Right ventricle myocardium inferior (tissue), 1 donor: ENCODE measurements at places on chromosomes 6 and 20. TPM values are rescaled to one million over a fixed set of nuclear protein-coding genes. Genes with fewer than 3 reads are reported as not detected.

GRCh38 chr20:36312724-36313441, 6.7 kb downstream of the DLGAP4 start:
- DNase-seq = no peak

GRCh38 chr6:107718341-107718740, 105.8 kb downstream of the SCML4 start:
- no peak for DNase-seq

GRCh38 chr6:167565388-167565787, 240.5 kb downstream of the TTLL2 start:
- DNase-seq = no peak

The MUC22 gene
- total RNA-seq = 0.14 TPM

The NCOA7 gene
- 12.5 TPM for total RNA-seq

- no peak for DNase-seq
Observed at GRCh38 chr20:3209946-3210317, 634 bp downstream of the ITPA start.

The FAM209B gene
- total RNA-seq = not detected

DNA sequence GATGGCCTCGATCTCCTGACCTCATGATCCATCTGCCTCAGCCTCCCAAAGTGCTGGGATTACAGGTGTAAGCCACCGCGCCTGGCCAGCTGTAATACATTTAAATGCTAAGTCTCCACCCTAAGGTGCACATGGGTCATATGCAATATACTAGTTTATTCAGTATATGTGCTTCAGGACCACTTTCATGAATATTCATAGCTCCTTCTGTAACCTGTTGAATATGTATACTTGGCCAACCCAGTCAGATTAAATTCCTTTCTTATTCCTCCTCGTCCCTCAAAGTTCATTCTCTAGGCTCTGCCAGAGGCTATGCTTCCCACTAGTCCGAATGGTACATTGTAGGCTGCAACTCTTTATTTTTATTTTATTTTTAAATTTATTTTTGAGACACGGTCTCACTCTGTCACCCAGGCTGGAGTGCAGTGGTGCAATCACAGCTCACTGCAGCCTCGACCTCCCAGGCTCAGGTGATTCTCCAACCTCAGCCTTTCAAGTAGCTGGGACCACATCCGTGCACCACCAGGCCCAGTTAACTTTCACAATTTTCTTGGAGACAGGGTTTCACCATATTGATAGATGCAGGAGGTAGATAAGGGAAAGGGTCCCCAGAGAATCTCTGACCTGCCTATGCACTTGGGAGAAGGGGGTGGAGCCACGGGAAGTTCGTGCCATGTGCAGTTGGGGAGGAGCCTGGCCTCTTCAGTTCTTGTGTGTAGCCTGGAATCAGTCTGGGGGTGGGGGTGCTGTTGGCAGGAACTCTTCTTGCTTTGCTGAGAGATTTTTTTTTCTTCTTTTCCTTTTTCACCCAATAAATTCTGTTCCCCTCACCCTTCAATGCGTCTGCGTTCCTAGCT, 41.3 kb upstream of the DDR1 start:
- DNase-seq = no peak

The PRDM13 gene
- not detected for total RNA-seq

DNA sequence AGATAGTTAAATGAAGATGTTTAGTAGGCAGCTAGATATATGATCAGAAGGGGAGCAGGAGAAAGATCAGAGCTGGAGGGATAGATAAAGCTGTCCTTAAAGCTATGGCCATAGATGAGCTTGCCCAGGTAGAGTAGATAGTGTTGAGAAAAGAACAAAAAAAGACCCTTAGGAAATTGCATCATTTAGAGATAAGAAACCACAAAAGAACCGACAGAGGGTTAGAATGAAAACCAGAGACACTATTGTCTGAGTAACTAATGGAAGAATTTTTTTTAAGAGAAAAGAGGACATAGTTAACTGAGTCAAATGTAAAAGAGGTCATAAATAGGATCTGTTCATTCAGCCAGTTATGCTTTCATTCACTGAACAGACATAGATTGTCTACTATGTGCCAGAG, 101.8 kb downstream of the TNFAIP3 start:
- DNase-seq = no peak

DNA sequence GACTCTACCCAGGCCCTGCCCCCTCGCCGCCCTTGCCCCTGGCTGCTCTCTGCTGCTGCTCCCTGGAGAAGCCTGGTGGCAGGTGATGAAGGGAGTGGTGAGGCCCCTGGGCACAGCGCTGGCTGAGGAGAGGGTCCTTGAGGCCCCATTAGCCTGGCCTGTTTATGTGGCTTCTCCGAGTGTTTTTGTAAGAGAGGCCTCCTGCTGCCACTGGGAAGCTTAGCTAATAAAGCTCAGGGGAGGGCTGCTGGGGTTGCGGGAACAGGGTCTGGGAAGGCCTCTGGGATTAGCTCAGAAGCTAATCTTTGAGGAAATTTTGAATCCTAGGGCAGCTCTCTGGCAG, 15.5 kb downstream of the EBF4 start:
- no peak for DNase-seq

- DNase-seq = no peak
Observed at GRCh38 chr6:11865680-11866300, 87.2 kb upstream of the ADTRP start.

The RIPOR3 gene
- 8.3 TPM for total RNA-seq

- DNase-seq = no peak
Observed at GRCh38 chr6:97073903-97074302, 149.4 kb downstream of the KLHL32 start.

- DNase-seq = no peak
Observed at GRCh38 chr20:36135159-36135558, 19.4 kb upstream of the EPB41L1 start.

DNA sequence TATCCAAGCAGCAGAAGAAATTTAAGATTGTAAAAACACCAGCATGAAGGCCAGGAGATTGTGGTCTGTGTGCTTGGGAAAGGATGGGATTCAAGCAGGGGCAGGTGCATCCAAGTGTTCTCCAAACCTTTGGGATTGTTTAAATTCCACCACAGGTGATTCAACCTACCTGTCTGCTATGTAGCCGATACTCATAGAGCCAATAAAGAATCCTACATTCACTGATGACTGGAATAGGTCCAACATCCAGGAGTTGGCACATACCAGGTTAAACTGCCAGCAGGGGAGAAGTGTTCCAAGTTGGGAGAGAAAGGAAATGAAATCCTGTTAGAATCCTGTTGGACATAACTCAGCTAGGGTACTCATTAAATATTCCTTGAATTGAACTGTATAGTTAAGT, 2.2 kb downstream of the SLC22A2 start:
- DNase-seq = no peak

The LY6G5C gene
- total RNA-seq = 1.5 TPM

GRCh38 chr20:54485631-54486030, 10.2 kb downstream of the DOK5 start:
- no peak for DNase-seq

The RIPOR2 gene
- 2.6 TPM for total RNA-seq

- DNase-seq = peak; percentile 64
Observed at GRCh38 chr6:33695451-33695887, 16.0 kb downstream of the UQCC2 start.

The MLIP gene
- total RNA-seq = 407 TPM

- DNase-seq = no peak
Observed at GRCh38 chr6:330948-331347, 38.7 kb downstream of the DUSP22 start.

The SLC52A3 gene
- 2.7 TPM for total RNA-seq

The PGC gene
- total RNA-seq = not detected

DNA sequence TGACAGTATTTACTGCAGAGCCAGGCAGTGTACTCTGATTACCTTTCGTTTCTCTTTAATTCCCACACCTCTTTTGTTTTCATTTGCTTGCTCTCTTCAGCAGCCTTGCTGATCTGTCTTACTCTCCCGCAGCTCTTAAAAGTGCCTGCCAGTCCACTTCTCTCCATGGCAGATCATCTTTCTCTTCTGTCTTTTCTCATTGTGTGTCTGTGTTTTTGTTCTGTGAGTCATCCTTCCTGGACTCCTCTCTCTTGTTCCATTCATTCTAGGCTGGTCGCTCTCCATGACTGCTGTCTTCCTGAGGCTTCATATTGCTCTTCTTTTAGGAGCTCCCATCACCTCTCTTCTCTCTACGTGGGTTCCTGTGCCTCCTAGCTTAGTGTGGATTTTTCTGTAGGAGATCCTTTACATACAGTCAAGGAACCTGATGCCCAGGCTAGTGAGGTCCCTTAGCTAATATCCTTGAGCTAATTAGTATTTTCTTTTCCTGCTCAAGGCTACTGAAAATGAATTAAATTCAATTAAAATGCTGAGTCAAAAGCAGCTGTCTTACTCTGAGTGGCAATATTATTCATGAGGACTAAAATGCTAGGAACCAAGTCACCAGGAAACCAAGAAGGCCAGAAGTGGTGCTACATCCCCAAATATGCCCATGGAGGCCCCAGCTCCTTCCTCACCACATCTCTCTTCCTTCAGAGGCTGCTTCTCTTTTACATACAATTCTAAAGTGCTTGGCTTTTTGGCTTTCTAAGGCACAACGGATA, 86.1 kb downstream of the SLX4IP start:
- DNase-seq = no peak

DNA sequence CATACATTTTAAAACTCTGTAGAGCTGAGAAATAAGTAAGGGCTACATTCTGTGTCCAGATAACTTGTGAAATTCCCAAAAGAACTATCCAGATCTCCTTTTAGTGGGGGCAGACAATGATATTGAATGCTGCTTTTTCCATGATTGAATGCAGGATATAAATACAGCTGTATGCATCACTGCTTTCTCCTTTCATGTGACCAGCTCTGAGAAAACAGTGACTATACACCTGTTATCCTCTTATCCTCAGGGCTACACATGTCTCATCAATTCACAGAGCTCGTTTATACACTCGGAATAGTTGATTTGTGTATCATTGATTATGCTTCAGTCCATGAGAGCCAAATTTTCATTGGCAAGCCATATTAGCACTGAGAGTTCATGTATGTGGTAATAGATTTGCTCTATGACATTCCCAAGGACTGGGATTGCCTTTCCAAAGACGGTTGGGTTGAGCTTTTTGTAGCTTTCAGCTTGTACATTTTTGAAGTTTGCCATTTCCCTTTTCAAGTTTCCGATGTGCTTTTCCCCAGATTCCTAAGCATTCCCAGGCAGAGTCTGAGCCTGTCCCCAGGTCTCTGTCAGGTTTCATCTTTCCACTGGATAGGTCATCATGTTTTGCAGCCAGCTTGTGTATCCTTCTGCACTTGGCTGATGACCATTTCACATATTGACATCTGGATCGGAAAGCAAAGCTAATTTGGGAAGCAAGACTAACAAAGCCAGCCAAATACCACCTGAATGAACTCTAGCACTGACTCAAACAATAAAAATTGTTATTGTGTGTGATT, 97.7 kb downstream of the RFX6 start:
- DNase-seq = no peak

DNA sequence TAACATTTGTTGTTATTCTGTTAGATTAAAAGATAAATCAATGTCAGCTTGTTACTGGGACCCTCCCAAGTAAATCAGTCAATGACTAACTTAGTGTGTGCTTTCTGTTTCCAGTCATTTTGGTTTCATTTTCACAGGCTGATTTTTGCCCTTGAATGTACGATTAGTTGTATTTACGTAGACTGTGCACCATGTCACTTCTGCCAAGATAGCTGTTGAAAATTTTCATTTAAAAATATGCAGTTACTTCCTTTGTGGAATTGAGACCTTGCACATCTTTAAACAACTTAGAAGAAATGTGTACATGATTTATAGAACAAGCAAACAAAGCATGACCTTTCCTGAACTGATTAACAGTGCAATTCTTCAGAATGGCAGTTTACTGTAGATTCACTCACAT, 944.8 kb upstream of the CITED2 start:
- DNase-seq = no peak

The TTBK1 gene
- 0.19 TPM for total RNA-seq

DNA sequence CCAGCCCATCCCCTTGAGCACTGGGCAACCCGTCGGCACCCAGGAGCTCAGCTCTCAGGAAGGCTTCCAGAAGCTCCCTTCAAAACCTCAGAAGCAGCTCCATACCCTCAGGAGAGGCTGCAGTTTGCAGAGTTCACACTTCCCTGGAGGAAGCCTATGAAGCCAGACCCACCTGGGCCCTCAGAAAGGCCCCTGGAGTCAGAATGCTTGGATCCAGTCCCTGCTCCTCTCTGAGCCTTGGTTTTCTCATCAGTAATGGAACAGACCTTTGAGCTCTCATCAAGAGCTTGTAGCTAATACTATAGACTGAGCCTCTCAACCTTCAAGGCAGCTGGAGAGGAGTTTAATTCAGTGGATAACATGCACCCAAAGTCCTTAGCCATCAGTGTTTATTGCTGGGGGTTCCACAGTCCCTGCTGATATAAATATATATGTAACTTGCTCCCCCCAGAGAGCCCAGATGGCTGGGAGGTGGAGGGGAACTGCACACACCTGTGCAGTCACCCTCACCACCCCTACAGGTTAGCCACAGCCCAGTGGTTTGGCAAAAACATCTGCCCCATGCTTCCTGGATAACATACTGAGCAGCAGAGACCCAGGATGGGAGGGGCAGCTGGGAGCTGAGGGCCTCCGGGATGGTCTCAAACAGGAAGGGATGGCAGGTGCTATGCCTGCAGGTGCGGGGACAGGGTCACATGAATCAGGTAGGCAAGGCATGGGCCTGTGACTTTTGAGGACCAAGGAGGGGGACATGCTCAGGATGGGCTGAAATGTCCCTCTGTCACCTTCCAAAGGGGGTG, 120.1 kb downstream of the SNX5 start:
- DNase-seq = no peak

The KCNK5 gene
- 0.60 TPM for total RNA-seq

The NRM gene
- total RNA-seq = 5.7 TPM

GRCh38 chr20:57780398-57780797, 70.6 kb upstream of the PMEPA1 start:
- DNase-seq = no peak

DNA sequence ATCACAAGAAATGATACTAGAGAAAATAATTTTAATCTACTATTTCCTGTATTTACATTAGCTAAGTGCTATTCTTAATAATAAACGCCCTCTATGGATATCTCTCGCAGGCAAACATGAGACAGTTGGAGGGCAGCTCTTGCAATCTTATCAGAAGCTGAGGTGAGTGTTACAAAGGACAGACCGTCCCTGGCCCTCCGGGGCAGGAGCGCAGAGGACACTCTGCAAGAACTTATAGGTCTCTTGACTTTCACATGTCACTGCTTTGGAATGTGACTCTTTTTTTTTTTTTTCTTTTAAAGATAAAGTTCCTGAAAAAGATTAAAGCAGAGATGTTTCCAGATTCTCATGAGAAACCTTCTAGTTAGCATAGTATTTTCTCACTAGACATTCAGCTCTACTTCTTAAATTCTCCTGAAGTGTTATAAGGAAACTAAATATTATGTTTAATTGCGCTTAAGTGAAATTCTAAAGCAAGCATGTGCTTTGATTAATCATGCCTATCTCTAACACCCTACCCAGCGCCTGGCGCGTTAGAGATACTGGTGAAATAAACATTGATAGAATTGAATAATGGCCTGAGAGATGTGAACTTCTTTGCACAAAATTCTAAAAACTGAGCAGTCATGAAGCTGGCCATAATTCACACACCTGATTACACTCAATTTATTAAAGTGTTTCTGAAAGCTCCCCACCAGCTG, 57.4 kb downstream of the SYTL3 start:
- DNase-seq = no peak

DNA sequence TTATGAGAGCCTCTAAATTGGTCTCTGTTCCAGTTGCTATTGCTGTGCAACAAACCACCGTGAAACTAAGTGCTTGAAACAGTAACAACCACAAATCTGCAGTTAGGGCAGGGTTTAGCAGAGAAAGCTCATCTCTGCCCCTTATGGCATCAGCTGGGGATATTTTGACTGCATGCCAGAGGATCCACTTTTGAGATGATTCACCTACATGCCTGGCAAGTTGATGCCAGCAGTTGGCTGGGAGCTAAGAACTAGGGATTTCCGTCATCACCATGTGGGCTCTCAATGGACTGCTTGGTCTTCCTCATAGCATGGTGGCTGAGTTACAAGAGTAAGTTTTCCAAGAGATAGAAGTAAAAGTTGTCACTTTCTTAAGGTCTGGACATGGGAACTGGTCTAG, 35.1 kb downstream of the PLCB4 start:
- DNase-seq = no peak
